ENCODE measurements at places on chromosomes 1 and 21.

DNA sequence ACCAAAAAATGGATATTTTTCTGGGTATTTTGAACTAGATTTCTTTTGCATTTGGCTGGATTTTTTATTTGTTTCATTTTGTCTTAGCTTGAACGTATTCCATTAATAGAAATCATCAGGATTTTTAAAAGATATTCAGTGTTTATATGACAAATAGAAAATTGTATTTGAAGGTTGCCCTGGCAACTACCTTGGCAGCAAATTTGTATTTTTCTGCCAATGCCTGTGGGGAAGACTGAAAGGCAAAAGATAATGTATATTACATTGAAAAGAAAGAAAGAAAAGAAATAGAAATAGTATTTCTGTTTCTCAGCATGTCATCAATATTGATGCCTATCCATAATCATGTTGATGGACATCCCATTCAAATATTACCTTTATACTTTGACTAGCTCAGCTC, 16.8 kb downstream of the VCAM1 start:
- no peak for DNase-seq

- no peak for DNase-seq
Measured at GRCh38 chr1:175399795-175400194, 207.2 kb upstream of the KIAA0040 start.

DNA sequence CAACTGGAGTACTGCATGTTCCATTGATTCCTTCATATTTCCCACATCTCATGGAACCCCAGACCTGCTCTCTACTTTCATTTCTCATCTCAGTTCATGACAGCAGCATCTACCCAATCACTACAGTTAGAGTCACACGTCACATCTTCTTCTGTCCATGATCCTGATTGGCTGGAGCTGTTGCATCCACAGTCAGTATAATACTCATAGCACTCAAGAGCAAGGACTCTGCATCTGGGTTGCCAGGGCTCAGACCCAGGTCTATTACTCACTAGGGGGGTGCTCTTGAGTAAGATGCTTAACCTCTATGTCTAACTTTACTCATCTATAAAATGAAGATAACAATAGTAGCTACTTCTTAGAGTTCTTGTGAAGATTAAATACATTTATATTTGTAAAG, 4.4 kb upstream of the XPR1 start:
- DNase-seq = no peak

- DNase-seq = no peak
Measured at GRCh38 chr1:44801491-44802305, 1.5 kb downstream of the PLK3 start.

- DNase-seq = no peak
Measured at GRCh38 chr1:68308034-68308433, 75.7 kb upstream of the WLS start.

DNA sequence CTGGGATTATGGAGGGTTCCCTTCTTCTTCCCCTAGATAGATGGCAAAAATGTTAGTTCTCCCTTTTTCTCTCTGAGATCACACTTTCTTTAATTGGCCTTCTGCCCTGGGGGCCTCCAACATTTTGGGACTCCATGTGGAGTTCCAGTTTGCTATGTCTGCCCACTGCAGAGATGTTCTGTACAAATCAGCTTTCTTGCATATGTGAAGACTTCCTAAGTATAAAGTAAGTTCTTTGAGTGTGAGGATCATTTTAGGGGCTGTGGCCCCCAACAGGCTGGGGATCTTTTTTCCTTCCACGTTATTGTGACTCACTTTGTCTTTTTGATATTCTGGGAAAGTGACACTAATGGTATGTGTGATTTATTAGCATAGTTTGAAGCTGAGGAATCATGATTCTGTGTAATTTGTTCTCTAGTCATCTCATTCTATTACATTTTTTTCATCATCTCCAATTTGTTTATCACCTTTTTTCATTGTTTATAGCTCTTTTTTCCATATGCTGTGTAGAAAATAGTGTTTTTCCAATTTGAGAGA, 48.2 kb downstream of the HHAT start:
- no peak for DNase-seq

Measured in osteocyte (in vitro differentiated cells).